ENCODE measurements at places on chromosomes 6 and 20.

DNA sequence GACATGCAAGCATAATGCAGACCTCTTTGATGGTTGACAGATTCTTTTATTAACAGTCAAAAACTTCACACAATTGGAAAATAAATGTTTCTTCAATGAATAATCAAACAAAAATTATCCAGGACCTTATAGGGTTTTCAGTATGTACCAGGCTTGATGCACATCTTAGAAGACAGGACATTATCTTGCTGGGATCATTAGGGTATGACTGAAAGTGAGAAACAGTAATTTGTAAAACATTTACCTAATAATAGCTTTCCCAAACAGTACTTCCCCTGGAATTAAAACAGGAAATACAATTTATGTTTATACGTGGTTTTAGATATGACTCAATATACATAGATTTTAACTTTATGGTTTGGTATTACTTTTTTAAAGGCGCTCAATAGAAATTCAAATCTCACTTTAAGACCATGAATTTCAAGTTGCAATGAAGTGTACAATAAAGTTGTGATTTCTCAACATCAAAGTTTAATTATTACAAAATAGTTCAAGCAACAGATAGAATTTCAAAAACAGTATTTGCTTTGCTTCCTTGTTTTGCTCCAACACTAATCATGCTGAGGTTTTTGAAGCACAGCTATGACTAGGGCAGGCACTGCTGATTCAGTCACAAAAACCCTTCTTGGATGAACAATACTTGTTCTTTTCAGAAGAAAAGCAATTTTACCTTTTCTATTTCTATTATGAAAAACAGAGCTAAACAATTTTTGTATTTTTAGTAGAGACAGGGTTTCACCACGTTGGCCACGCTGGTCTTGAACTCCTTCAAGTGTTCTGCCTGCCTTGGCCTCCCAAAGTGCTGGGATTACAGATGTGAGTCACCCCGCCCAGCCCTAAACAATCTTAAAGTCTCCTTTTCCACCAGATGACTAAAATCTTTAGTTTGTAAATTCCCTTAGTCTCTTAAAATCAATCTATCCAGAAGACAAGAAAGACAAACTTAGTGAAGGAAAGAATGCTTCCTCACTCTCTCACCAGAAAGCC, 13.7 kb downstream of the SOD2 start:
- no peaks in the 10 kb centered on the region for H3K4me1 ChIP-seq
- H3K27me3 ChIP-seq = no peaks in the 10 kb centered on the region
- no peak overlapping the region for H3K27ac ChIP-seq
- no peak overlapping the region for H3K4me3 ChIP-seq

GRCh38 chr6:94673251-94673650, 904.1 kb upstream of the MANEA start:
- no peaks in the 10 kb centered on the region for H3K36me3 ChIP-seq
- no peaks in the 10 kb centered on the region for H3K27me3 ChIP-seq
- H3K27ac ChIP-seq = no peak overlapping the region
- no peak for DNase-seq
- no peaks in the 10 kb centered on the region for H3K4me1 ChIP-seq

GRCh38 chr6:23013776-23014175, 444.4 kb downstream of the HDGFL1 start:
- DNase-seq = no peak
- no peaks in the 10 kb centered on the region for H3K27me3 ChIP-seq
- no peak overlapping the region for H3K27ac ChIP-seq
- H3K4me1 ChIP-seq = no peaks in the 10 kb centered on the region

DNA sequence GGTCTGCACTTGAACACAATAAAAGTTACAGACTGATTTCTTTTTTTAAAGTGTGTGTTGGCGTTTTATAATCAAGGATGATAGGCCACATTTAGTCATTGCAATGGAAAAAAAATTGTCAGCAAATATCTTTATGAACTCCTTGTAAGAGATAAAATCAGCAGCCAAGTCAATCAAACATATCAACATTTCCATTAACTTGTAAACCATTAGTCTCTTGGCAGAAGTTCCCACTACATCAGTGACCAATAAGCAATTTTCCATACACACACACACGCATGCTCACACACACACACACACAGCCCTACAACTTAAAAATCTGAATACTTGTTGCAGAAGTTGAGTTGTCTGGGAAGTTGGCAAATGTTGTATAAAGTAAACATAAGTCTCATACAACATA, 315.9 kb upstream of the KCNQ5 start:
- no peak overlapping the region for H3K27ac ChIP-seq
- H3K4me3 ChIP-seq = no peak overlapping the region
- H3K36me3 ChIP-seq = no peaks in the 10 kb centered on the region

GRCh38 chr20:34512955-34513419, 3.2 kb upstream of the DYNLRB1 start:
- peak overlapping the region; percentile 66 for H3K27ac ChIP-seq
- peaks cover 8% of the 10 kb centered on the region for H3K36me3 ChIP-seq
- no peak for DNase-seq
- no peak overlapping the region for H3K4me3 ChIP-seq

All from large intestine (tissue), 12 donors.